Occipital lobe (tissue), 3 donors: ENCODE measurements at places on chromosomes 3 and 15. TPM values are rescaled to one million over a fixed set of nuclear protein-coding genes. Genes with fewer than 3 reads are reported as not detected.

- DNase-seq = no peak
These were observed 58.1 kb upstream of the FNDC3B start for GRCh38 chr3:171981271-171981605.

DNA sequence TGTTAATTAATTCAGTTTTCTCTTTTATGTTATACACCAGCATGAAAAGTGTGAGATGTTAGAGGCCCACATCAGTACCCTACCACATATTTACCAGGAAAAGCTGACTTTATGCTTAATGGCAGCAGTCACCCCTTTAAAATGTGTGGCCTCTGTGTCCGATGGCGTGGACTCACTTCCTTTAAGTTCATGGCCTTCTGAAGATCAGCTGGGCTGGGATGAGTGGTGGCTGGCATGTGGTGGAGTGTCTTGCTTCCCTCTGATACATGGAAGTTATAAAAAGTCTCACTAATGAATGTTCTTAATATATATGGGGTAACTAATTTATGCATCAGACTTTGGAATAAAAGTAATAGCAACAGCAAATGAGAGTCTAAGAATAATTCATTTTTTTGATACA lies 32.1 kb downstream of the PPARG start:
- DNase-seq = no peak

DNA sequence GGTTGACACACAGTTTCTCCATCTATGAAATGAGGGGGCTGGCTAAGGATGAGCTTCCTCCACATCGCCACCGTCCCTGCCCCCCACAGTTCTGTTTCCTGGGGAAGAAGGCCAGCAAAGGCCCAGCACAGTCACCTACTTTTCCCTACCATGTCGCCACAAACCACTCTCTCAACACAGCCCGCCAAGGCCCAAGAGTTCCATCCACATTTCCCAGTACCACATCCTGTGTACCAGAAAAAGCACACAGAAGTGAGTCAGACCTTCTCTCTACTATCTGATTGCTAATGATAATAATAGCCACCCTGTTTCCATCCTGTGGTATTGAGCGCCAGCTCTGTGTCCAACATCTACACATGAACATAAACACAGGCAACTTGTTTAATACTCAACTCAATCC lies 30.3 kb upstream of the C15orf39 start:
- DNase-seq = no peak

DNA sequence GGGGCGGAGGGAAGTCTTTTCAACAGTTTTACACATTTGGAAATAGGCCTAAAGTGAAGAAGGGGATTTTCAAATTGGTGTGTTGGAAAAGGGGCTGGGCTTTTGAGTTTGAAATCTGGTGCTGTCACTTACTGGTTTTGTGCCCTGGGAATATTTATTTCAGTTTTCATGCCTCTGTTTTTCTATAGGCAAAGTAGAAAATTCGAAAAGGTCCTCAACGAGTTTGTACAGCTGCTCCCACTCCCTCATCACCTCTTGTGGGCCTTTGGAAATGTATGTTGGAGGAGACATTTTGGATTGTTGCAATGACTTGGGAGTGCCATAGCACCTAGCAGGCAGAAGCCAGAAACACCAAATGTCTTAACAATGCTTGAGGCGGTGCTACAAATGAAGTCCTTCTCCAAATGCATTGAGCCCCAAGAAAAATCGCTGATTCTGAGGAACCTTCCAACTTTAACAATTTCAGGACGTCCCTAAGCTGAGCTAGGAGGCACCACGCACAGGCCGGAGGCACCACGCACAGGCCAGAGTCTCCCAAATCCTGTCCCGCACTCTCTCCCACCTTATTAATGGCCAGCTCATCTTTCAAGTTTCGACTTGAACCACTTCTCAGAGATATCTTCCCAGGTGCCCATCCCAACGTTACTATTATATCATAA lies 639 bp upstream of the POLR2M start:
- no peak for DNase-seq

DNA sequence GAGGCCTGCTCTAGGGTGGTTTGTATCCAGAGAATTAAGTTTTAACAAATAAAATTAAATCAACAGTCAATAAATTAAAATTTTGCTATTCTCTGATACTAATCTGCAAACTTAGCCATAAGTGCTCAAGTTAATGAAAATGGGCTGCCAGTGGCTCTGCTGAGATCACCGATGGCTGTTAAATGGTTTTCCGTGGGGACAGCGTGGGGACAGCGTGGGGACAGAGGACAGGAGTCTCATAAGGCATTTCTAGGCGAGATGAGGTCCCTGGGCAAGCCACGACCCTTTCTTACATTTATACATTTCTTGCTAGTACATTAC lies 53.0 kb downstream of the SETMAR start:
- DNase-seq = no peak

DNA sequence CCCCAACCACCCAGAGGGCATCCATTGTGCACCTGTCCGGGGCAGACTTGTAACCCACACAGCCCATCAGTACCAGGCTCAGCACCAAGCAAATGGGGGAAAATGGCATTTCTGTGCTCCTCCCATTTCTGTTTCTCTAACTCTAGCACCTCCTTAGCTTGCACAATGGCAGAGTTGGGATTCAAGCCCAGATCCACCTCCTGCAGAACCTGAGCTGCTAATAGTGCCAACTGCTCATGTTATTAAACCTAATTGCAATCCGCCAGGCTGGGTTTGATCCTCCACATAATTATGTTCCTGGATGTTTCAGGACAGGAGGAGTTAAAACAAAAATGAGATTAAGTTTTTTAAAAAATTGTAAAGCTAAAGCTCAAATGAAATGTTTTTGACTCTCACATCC lies 235.0 kb downstream of the OCA2 start:
- DNase-seq = no peak

- DNase-seq = peak; percentile 0
These were observed 107.6 kb upstream of the FXR1 start for GRCh38 chr3:180804916-180805315.

DNA sequence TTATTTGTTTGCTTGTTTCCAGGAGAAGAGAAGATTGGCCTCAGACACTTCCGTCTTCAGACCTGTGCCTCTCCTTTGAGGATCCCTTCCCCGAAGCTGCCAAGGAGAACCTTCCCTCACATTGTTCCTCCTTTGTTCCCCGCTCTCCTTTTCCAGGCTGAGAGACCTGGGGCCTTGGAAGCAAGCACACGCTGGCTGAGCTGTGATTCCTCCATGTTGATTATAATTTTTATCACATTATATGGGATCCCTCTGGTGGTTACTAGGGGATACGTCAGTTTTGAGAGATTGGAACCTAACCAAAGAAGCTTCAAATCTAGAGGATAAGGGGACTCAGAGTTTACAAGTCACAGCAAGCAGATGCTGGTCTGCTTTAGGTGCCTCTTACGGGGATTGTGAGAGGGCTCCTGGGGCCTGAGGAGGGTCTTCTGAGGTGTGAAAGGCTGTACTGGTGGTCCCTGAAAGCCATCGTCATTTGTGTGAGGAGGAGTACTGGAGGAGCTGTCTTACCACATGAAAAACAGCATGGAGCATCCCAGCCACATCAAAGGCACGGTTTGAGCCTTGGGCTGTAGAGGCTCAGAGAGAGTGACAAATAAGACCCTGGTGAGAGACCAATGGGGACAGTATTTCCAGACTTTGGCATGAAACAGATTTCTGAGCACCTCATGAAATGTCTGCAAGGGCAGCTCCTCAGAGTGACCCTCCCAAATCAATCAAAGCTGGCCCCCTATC lies 760.1 kb upstream of the CFAP20DC start:
- DNase-seq = no peak

GRCh38 chr15:40379853-40380252 lies 2.7 kb upstream of the KNSTRN start:
- DNase-seq = peak; percentile 24

DNA sequence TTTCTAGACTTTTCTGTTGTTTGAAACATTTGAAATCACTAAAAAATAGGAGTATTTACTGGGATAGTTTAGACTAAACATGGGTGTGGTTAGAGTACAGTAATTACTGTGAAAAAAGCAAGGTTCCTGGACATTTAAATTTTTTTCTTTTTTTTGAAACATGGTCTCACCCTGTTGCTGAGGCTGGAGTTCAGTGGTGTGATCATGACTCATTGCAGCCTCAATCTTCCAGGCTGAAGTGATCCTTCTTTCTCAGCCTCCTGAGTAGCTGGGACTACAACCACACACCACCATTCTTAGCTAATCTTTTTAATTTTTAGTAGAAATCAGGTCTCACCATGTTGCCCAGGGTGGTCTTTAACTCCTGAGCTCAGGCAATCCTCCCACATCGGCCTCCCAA lies 20.4 kb upstream of the CELF6 start:
- DNase-seq = no peak

- DNase-seq = no peak
These were observed 76.3 kb upstream of the ICE2 start for GRCh38 chr15:60555291-60555690.

GRCh38 chr3:11736136-11736833 lies 92.6 kb upstream of the VGLL4 start:
- no peak for DNase-seq

- DNase-seq = no peak
These were observed 880 bp upstream of the ARMC8 start for GRCh38 chr3:138186221-138186620.

GRCh38 chr3:188283347-188283746 lies 129.4 kb downstream of the LPP start:
- DNase-seq = no peak

- no peak for DNase-seq
These were observed 203.1 kb upstream of the WNT5A start for GRCh38 chr3:55690177-55690576.

- no peak for DNase-seq
These were observed 75.3 kb downstream of the ZNF609 start for GRCh38 chr15:64535460-64536243.

- no peak for DNase-seq
These were observed 3.3 kb downstream of the PLCH1 start for GRCh38 chr3:155741603-155742002.

GRCh38 chr3:158659454-158660237 lies 12.8 kb downstream of the LXN start:
- DNase-seq = peak; percentile 12

- DNase-seq = no peak
These were observed 23.1 kb downstream of the MAPKBP1 start for GRCh38 chr15:41797201-41797944.

- DNase-seq = peak; percentile 12
These were observed 435 bp downstream of the ALDH1L1 start for GRCh38 chr3:126179825-126180476.

GRCh38 chr3:86547692-86548091 lies 443.3 kb downstream of the VGLL3 start:
- no peak for DNase-seq

DNA sequence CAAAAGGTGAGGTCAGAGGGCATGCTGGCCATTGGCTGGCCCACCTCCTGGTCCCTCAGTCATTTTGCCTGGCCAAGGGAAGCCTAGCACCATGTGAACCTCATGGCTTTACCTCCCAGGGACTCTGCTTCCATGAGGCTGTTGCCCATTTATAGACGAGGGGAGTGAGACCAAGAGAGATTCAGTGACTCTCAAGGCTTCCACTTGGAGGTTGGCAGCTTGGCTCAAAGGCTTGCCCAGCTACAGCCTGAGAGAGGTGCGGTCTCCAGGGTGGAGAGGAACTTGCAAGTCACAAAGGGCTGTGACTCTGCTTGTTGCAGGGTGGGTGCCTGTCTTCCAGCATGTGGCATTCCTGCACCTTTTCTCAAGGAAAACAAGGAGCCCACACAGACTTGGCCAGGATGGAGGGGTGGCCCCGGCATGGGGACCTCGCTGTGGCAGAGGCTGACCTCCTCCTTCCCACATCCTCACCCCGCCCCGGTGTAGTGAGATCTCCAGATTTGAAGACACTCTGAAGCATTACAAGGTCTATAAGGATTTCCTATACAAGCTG lies 24.5 kb downstream of the CFAP100 start:
- DNase-seq = no peak

DNA sequence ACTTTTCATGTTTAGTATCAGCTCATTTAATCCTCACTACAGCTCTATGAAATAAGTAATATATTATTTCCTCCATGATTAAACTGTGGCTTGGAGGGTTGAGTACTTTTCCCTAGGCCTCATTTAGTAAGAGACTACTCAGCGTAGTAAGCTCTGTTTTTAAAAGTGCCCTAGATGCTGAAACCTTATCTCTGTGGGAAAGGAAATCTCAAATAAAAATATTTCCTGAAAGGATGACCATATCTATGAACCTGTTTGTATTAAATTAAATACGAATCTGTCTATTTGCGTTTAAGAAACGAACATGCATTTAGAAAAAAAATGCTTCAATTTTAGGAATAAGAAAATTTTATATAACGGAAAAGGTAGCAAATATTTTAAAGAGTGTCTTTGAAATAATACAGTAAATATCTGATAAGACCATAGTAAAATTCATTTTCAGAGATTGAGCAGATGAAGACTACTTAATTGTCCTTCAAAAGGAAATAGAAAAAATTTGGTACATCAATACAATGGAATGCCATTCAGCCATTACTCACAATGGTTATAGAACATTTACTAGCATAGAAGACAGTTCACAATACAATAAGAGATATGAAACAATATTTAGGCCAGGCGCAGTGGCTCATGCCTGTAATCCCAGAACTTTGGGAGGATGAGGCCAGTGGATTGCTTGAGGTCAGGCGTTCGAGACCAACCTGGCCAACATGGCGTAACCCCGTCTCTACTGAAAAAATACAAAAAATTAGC lies 56.2 kb downstream of the ATG7 start:
- DNase-seq = no peak

DNA sequence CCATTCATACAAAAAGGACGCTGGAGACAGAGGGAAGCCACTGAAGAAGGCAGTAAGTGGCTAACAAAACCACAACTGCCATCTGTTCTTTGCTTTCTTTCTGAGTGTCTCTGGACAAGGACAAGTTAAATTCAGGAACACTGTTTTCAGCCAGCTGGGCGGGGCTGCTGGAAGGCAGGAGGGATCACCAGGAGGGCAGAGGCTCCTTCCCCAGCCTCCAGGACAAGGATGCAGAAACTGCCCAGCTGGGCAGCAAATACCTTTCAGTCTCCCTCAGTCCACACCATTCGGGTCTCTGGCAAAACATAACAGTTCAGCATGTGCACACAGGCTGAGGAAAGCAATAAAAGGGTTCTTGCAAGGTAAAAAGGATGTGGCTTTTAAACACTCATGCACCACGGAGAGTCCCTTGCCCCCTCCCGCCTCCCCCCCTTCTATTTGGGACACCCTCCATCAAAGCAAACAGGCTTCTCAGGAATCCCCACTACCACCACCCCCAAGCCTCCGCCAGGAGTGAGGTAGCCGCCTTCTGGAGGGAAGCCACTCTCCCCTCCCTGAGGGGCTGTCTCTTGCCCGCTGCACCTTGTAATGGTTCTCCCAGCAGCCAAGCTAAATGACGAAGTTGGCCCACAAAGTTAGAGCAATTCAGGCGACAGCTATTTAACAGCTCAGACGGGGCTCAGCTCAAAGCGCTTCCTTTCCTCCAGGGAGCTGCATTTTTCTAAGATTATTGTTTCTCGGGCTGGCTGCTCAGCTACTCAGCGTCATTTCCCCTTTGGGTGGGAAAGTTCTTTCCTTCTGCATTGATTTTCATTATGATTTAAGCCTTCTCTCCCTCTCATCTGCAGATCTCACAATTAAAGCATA lies 3.8 kb downstream of the HEG1 start:
- peak; percentile 22 for DNase-seq

GRCh38 chr3:31013843-31014242 lies 119.4 kb upstream of the GADL1 start:
- DNase-seq = no peak

GRCh38 chr3:79960594-79960993 lies 192.8 kb upstream of the ROBO1 start:
- no peak for DNase-seq

- peak; percentile 70 for DNase-seq
These were observed 1.8 kb downstream of the RCCD1 start for GRCh38 chr15:90956274-90957030.

TOPBP1 gene
- 47.9 TPM for total RNA-seq

GADL1 gene
- total RNA-seq = 0.47 TPM

SUSD5 gene
- 3.0 TPM for total RNA-seq

FBXL22 gene
- 0.47 TPM for total RNA-seq

PEX11A gene
- 14.5 TPM for total RNA-seq

GPR171 gene
- not detected for total RNA-seq
